ENCODE measurements at places on chromosomes 4 and X. TPM values are rescaled to one million over a fixed set of nuclear protein-coding genes. Genes with fewer than 3 reads are reported as not detected.

The KCND1 gene
- total RNA-seq: 1.5 TPM

The ESX1 gene
- not detected for total RNA-seq

The SLC30A9 gene
- total RNA-seq: 44.5 TPM

The SPACA5 gene
- not detected for total RNA-seq

The NEXMIF gene
- 0.22 TPM for total RNA-seq

The NEUROG2 gene
- total RNA-seq: not detected
